ENCODE measurements at places on chromosomes 5 and 9. TPM values are rescaled to one million over a fixed set of nuclear protein-coding genes. Genes with fewer than 3 reads are reported as not detected.

SPINK6 gene
- not detected for total RNA-seq

RMRP gene
- total RNA-seq: 13,531 TPM

CAVIN4 gene
- 3.9 TPM for total RNA-seq

GRCh38 chr9:1303932-1304331 is 253.8 kb downstream of the DMRT2 start:
- no peak for DNase-seq

- no peak for DNase-seq
Observed at GRCh38 chr9:93207326-93207814, 23.4 kb downstream of the WNK2 start.

- DNase-seq: no peak
Observed at GRCh38 chr5:88659529-88660263, 223.3 kb downstream of the MEF2C start.

- no peak for DNase-seq
Observed at GRCh38 chr5:74549384-74549783, 91.1 kb downstream of the ENC1 start.

- peak; percentile 89 for DNase-seq
Observed at GRCh38 chr5:55226027-55226933, 835 bp downstream of the MCIDAS start.

- peak; percentile 72 for DNase-seq
Observed at GRCh38 chr5:170393235-170393634, 4.1 kb upstream of the KCNMB1 start.

DNA sequence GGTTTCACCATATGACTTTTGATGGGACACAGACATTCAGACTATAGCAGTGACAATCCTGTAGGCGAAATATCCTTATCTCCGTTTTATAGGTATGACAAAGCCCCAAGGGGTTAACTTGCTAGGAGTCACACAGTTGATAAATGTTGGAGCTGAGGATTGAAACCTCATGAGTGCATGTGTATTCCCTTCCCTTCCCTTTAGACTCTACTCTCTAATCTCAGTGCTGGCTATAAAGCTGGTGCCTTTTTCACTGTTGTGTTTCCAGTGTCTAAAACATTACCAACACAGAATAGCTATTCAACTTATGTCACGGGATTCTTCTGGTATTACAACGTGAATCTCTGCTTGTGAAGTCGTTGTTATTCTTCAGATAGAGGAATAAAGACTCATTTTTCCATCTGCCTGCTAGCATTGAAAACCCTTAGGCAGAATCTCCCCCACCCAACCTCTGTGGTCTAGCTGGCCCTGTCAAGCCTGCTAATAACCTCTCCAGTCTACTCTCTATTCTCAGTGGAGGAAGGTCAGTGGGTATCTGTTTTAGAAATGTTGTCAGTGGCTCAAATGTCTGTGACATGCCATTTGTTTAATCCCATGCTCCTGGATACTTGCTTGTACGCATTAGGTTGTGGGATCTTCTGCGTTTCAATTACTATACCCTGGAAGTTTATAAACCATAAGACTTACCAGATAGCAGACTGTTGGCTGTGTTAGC is 121.2 kb downstream of the TLE4 start:
- no peak for DNase-seq

- DNase-seq: no peak
Observed at GRCh38 chr9:68651280-68651893, 53.7 kb upstream of the PIP5K1B start.

- DNase-seq: no peak
Observed at GRCh38 chr5:158344376-158344775, 485.4 kb upstream of the CLINT1 start.

DNA sequence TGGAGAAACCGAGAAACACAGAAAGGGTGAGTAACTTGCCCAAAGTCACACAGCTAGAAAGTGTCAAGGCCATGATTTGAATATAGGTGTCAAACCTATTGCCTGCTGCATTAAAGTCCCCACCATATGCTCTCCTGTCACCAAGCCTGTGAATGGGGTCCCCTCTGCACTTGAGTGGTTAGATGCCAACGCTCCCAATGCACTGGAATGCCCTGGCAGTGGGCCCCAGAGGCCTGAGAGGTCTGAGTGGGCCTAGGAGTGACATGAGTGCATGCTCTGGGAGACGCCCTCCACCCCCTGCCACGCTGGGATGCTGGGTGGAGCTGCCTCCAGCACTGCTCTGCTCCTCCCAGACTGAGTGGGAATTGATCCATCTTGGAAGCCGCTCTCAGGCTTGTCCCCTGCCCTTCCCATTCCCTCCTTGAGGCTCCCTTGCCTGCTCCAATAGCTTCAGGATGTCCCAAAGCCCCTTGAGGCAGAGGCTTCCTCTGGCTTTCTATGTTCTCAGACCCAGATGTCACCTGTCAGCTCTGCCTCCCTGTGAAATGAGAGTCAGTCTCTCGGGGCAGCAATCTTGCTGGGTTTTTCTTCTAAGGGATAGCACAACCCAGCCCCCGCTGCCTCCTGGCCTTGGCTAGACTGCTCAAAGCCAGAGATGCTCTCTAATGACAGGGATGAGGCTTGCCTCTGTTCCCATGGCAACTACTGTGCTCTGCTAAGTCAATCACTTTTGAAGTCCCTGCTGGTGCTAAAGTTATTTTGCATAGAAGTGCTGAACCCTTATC is 6.6 kb upstream of the ARSI start:
- no peak for DNase-seq

DNA sequence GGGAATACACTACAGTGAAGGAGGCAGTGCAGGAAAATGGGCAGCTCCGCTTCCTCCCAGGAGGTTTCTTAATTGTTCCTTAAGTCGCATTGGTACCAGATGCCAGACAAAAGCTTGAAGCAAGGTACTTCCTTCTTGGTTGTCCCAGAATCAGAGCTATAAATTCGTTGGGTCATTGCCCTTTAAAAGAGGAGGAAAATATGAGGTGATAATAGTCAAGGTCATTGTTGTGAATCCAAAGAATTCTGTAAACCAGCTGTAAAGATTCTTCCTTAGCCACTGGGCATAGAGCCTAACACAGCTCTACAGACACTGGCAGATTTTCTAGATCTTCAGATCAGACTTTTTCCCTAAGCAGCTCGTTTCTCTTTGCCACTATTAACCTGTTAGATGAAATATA is 444.1 kb upstream of the TLE4 start:
- no peak for DNase-seq

GRCh38 chr9:134204041-134204440 is 39.7 kb upstream of the RNU6ATAC start:
- no peak for DNase-seq

DNA sequence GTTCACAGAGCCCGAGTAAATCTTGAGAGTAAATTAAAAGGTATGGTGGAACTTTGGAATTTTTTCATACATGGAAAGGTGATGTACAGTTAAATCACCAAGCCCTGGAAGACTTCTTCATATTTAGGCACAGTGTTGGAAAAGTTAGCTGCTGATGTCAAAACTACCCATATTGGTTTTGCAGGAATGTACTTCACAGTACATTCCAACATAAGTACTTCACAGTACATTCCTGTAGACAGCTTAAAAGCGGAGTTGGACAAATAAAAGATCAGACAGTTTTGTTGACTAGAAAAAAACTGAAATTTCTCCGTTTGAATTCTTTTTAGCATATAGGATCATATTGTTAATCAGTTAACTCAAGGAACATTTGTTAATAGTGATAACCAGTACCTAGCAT is 1.8 kb downstream of the RANBP17 start:
- DNase-seq: no peak

GRCh38 chr9:20941174-20941690 is 90.2 kb downstream of the HACD4 start:
- peak; percentile 66 for DNase-seq

Measured in A673 (cell line).